Inflammatory macrophage treated with lipopolysaccharide for 1 hour (primary cell): ENCODE measurements at places on chromosomes 7 and 10.

DNA sequence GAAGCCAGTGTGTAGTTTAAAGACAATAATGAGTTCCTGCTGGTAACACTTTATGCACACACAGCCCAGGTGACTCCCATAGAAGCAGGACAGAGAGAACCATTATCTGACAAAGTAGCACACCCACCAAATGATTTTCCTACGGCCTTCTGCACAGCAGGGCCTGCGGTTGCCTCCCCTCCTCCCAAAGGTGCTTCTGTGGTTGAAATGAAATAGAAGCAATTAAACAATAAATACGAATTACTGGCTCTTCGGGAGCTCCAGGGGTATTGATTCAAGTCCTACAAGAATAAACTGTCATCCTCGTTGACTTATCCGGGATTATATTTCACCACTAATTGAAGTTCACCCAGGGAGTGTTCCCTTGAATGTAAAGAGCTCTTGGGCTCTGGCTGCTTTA, 172.1 kb downstream of the ACTR3B start:
- DNase-seq, result no peak

GRCh38 chr7:148148456-148148855, 442.1 kb upstream of the C7orf33 start:
- DNase-seq, result no peak

DNA sequence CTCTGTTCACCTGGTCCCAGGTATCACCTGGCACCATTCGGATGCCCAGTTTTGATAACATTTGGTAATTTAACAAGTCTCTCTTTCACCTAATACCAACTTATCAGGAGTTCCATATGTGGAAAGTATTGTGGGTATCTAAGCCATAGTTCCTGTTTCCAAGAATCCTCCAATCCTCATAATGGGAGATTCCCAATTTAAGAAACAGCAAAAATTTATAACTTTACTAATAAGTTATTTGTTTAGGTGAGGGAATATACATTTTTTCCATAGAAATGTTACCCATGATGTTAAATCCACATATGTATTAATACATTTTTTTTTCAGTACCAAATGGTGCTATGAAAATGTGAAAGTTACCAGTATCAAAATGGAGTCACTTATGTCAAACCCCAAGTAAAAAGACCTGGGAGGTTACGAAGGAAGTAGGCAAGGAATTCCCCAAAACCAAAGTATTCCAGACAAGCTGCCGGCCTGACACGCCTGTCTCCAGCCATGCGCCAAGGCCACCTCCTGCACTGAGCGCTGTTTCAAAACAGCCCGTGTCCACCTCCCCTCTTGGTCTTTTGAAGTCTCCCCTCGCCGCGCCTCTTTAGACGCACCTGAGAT, 44.8 kb downstream of the PRKCQ start:
- peak; percentile 58 for DNase-seq

- DNase-seq, result no peak
These were observed at the start of gene CCDC3 for GRCh38 chr10:13001041-13001886. Gene CCDC3, minus strand, starts transcription at chr10:13001713. Its CDS starts 143 bp downstream, at chr10:13001570.

DNA sequence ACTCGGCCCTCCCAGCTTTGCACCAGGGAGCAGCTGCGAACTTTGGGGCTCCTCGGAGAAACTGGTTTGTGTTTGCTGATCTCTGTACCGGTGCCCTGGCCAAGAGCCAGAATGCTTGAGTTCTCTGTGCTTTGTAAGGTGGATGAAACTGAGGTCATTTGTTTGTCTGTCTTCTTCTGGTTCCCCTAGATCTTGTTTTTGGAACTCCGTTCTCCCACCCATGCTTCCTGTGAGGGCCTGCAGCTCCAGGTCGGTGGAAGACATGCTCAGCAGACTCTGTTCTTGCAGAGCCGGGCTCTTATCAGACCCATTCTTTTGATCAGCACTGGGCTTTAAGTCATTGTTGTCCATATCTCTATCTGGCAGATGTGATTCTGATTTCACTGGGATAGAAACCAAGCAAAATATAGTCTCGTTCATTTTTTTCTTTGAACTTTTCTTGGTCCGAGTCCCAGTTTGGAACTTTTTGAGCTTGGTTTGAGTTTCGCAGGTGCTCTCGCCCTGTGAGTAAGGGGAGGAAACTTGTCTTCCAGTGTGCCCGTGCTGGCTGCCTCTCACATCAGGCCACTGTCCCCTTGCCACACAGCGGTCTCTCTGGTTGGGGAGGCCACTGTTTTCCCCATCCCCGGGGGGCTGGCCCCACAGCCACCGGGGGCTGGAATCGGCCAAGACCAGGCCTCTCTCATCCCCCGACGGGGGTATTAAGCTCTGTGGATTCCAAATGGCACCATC, 31.2 kb downstream of the JCAD start:
- no peak for DNase-seq

DNA sequence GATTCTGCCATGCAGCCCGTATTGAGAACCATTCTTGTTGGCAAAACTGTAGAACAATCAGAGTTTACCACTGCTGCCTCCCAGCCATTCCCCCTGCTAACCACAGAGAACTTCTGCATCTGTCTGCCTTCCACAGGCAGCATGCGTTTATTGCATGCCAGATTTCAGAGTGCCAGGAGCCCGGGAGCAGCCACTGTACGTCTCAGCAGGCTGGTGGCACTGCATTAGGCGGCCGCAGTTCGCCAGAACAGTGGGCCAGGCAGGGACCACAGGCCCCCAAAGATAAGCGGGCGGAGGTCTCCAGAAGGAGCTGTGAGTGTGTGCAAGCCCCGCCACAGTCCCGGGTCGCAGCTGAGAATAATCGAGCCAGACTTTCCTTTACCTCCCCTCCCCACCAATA, 31.8 kb downstream of the ZNF467 start:
- DNase-seq, result peak; percentile 21

DNA sequence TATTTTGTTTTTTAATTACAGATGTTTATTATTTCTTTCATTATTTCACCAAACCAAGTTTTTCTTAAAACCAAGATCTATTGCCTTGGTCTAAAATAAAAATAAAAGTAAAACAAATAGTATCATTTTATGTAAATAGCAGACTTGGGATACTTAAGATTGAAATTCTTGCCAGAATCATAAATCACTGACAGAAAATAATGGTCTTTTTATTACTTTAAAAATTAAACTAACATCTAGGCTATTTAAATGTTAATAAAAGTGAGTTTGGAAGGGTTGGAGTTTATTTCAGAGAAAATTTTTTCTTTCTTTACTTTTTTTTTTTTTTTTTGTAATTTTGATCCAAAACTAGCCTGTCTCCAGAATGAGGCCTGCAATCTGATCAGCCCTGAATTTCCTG, 568.0 kb upstream of the IGFBP3 start:
- DNase-seq, result no peak

GRCh38 chr10:97311111-97311626, 7.9 kb upstream of the FRAT1 start:
- no peak for DNase-seq

- DNase-seq, result no peak
These were observed 64.7 kb upstream of the CAV2 start for GRCh38 chr7:116434820-116435341.

DNA sequence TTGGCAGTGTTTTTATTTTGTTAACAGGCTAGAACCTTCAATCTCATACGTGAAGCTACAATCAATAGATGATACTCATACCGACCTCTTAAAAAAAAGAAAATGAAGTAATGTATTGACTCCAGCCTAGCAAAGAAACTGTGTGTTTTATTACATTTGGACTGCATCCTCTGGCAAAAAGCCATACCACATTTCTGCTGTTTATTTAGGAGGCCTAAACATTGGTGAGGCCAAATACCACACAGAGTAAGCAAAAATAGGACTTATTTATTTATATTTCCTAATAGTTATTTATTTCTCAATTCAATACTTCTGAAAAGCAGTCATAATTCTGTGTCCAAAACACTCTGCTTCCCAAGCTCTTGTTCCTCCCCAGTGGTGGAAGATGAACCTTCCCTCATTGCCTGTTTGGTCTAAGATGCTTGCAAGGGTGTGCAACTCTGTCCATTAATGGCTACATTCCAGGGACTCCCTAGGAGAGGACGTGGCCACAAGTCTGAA, 398.8 kb upstream of the KLF6 start:
- DNase-seq, result no peak

- peak; percentile 65 for DNase-seq
These were observed 250.9 kb downstream of the PTEN start for GRCh38 chr10:88114368-88114767.

DNA sequence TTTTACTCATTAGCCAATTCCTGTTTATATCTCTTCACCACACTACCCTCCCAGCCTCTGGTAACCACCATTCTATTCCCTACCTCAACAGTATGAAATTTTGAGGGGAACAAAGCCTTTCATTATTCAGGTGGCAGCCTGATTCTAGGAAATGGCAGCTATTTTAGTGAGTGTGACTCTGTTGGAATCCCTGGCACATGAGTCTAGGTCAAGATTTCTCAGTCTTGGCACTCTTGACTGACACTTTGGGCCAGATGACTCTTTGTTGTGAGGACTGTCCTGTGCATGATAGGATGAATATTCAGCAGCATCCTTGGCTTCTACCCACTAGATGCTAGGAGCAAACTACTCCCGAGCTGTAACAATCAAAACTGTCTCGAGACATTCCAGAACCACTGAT, 322.8 kb upstream of the PHYHIPL start:
- DNase-seq, result no peak

DNA sequence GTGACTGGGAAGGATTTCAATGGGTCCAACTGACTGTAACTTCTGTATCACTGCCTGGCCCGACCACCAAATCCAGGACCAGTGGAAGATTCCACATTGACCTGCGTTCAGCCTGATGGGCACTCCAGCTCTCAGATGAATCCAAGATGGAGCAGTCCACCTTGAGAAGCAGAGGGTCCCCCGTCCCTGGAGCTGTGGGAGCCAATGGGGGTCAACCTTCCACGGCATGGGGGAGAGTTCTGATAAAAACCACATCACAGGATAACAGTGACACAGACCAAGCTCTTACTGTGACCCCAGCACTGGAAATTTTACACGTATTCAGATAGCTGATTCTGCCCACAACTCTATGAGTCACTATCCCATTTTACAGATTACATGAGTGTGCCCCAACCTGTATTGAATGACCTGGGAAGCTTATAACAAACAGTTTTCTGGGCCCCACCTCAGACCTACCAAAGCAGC, 11.2 kb downstream of the ZCCHC24 start:
- no peak for DNase-seq

DNA sequence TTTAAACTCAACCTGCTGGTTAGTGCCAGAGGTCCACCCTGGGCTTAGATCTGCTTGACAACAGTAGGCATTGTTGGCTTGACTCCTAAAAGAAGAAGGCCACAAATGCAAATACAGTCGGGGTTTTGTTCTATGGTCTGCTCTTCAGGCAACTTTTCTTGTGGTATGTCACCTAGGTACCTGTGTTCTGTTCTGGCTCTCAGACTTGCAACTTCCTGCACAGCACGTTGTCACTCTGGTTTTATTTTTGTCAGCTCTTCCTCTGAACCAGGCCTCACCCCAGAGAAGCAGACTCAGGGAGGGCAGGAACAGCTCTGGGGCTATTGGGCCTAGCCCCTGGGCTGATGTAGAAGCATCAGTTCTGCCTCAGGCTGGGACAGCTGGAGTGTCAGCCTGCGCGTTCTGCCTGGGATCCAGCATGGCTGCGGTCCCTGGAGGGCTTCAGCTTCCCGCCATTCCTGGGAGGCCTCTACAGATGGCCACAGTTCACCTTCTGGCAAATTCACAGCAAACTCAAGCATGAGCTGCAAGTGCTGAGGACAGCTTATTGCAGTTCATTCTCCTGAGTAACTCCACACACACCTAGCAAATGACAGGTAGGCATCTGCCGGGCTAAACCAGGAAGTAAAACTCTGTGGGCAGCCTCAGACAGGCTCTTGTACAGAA, 11.0 kb upstream of the PDCD4 start:
- no peak for DNase-seq

- peak; percentile 57 for DNase-seq
These were observed 497 bp downstream of the PPP2R2D start for GRCh38 chr10:131901181-131901829.

GRCh38 chr7:99493823-99494222, 6.3 kb downstream of the ZNF394 start:
- DNase-seq, result no peak

- no peak for DNase-seq
These were observed 91.7 kb downstream of the RNF216 start for GRCh38 chr7:5689716-5690115.

DNA sequence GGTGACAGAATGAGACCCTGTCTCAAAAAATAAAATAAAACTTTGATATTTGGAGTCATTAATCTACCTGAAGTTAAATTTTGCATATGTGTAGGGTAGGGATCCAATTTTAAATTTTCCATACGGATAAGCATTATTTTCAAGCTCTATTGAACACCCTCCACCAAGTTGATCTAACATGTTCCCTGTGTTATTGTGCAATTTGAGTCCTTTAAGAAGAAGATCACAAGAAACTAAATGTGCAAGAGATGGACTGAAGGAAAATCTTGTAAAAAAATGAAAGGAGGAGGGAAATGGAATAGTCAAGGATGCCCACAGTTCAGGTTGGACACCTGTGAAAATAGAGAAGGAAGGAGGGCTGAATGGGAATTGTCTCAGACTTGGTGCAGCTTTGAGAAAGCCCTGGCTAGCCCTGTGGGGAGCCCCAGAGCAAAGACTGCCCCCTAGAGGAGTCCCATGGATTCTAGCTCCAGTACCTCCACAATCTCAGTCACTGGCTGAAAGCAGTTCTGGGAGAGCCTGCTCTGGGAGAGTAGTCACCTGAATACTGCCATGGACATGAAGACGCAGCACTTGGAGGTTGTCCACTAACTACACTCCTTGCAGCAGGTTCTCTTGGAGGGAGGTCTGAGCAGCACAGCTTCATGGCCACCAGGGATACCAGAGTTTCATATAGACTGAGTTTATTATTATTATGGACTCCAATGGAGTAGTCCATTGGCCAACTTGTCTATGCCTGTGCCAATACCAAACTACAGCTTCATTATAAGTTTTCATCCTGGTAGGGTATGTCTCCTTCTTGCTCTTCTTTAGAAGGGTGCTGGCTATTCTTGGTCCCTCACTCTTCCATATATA, 5.7 kb upstream of the TIAL1 start:
- peak; percentile 71 for DNase-seq

DNA sequence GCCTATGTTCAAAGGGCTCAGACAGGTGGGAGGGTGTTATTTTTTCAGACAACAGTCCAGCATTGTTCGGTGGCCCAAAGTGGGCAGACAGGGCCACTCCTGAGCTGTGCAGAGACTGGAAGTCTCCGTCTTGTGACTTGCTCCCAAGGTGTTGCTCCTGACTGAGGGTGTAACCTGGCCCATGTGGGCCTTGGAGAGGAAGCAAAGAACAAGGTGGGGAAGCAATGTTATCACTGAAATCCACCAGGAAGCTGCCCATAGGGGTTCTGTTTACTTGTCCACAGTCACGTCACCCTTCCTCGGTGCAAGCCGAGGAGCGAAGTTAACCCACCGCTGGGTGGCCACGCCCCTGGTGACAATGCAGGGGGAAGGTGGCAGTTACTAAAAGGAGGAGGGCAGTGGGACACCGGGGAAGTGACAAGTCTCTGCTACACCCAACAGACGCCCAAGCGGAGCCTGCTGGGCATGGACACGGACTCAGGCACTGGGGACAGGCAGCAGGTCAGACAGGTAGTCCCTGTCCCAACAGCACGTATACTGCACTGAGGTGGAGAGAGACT, 311.6 kb upstream of the MKI67 start:
- no peak for DNase-seq

DNA sequence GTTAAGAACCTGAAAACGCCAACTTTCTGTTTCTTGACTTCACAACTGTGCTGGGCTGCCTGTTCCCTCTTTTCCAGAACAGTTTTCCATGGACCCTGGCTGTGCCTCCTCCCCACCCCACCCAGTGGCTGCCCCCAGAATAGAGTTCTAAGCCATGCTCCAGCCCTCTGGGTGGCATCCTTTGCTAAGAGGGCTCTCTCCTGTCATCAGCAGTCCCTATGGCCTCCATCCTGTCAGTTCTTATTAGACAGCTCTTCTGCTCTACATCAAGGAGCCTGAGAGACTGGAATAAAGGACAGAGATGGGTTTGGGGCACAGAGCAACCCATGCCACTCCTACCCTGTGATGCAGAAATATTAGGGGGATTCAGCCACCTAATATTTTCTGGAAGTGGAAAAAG, 13.9 kb upstream of the LRRC4 start:
- DNase-seq, result no peak
